ENCODE measurements at places on chromosomes 3 and 15.

DNA sequence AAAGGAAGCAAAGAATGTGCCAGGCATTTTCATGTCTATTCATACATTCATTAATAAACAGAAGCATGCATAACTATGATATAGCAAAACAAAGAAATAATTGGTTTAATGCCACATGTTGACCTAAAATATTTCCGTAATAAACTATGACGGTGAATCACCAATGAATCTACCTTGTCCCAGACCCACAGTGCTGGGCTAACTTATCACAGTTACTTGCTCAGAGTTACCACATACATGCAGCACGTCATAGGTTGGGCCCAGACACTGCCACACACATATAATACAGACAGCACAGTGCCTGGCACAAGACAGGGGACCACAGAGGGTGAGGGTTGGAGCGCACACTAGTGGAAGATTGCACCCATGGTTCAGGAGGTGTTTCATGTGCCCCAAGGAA, 86.9 kb downstream of the ATP1B3 start:
- no peak for DNase-seq

GRCh38 chr3:71936681-71937080, 151.7 kb upstream of the PROK2 start:
- no peak for DNase-seq

DNA sequence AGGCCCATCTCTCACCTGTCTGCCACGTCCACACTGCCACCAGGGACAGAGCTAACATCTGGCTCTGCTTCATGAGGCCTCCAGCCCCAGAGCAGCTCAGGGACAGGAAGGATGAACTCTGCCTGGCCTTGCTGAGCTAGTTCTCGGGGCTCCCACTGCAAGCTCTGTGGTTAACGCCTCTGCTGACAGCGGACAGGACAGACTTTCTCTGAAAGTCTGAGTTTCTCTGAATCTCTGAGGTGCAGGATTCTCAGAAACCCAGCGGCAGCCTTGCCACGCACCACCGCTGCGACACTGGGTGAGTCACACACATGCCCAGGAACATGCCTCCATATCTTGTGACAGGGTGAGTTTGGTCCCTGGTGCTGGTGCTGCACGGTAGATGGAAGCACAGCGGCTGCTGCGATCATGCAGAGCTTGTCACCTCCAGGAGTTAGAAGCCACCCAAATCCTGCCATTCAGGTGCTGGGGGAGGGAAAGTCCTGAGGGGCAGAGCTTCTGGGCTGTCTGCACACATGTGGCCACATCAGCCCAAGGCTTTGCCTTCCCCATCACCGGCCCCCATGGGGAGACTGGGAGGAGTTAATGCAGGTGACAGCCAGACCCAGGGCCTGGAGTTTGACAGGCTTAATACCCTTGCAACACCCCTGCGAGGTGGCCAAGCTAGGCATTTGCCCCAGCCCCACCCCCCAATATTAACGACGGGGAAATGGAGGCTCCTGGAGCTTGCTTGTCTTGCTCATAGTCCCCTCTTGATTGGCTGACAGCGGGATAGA, 267.0 kb downstream of the PLCL2 start:
- DNase-seq, result peak; percentile 45

DNA sequence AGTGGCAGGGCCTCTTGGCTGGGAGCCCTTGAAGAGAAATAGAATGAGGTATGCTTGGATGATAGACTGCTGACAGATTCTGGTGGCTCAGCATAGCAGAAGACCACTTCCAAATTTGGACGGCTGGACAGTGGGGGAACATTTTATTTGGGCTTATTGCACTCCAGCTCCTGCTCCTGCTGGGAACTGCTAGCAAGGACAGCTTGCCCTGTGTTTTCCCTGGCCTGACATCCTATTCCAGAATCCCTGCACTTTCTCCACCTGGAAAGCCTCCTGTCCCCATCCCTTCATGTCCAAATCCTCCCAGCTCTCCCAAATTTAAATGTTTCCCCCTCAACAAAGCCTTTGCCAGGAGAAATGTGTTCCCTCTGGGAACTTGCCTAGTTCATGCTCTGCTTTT, 9.8 kb upstream of the COLQ start:
- DNase-seq, result no peak

DNA sequence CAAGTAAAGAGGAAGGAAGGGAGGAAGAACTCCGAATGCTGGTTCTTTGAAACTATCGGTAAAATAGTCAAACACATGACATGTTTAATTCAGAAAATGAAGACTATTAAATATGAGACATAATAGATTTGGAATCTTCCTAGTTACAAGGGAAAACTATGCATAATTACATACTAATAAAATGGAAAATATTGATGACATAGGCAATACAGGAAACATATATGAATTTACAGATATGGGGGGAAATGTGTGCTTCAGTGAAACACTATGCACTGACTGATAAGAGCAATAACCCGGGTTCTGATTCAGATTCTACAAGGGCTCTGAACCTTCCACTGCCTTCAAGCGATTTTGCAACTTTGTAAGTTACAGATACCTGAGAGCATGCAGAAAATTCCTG, 185.9 kb downstream of the PDE8A start:
- DNase-seq, result no peak

DNA sequence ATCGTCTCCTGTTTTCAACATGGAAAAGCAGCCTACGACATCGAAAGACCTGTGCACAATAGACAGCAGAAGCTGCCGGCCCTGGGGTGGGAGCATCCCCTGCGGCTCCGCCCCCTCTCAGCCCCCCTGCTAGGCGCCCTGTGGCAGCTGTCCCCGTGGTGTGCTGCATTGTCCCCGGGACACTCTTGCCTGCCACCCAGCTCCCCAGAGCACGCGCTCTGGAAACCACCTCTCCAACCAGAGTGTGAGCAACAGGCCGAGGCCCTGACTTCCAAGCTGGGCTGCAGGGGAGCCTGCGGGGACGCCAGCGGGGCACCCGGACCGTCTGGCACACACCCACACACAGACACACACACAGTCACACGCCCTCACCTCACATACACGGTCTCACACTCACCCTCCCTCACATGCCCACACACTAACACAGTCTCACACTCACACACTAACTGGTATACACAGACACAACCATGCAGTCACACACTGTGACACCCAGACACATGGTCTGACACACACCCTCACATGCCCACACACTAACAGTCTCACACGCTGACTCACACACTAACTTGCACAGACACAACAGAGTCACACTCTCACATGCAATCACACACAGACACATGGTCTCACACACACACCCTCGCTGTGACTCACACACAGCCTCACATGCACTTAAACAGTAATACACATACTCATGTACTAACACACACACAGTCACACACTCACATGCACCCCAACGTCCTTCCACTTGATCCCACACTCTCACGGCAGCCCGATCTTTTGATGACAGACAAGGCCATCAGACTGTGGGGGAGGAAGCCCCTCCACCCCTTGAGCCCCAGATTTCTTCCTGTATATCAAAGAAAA, 94.7 kb downstream of the OCA2 start:
- no peak for DNase-seq

- no peak for DNase-seq
Observed at GRCh38 chr3:99548674-99549073, 89.7 kb upstream of the COL8A1 start.

GRCh38 chr3:66472313-66473134, 28.3 kb downstream of the LRIG1 start:
- no peak for DNase-seq

GRCh38 chr3:46923559-46924350, 46.2 kb downstream of the PTH1R start:
- no peak for DNase-seq

GRCh38 chr3:153130312-153130977, 31.6 kb upstream of the RAP2B start:
- no peak for DNase-seq

DNA sequence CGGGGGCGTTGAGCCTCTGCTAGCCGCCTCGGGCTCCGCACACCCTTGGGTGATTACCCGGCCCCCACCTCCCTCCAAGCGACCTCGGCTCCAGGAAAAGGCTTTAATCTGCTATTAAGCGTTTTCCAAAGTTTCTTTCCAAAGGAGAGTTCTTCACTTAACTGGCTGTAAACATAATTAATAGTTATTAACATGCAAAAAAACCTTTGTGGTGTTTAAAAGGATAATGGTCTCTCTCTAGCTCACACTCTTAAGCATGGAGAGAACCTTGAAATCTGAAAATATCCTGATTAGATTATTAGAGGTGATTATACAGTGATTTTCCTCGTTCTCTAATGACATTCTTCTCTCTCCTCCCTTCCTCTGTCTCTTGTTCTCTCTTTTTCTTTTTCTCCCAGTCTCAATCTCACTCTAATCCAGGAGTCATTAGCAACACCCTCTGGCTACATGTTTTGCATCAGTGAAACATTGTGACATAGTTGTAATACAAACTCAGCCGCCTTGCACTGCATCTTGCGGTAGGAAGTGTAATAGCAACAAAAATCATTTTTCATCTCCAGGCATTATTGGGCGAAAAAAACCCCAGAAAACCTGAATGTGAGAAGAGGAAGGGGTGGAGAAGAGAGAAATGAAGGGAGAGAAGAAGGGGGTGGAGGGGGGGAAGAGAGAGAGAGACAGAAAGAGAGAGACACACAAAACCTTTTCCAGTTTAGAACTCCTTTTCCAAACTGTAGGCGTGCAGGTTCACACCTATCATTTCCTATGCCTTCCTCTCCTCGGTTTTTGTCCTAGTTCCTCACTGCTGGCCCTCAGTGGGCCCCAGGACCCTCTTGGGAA, 24.4 kb downstream of the NR2F2 start:
- DNase-seq, result no peak

DNA sequence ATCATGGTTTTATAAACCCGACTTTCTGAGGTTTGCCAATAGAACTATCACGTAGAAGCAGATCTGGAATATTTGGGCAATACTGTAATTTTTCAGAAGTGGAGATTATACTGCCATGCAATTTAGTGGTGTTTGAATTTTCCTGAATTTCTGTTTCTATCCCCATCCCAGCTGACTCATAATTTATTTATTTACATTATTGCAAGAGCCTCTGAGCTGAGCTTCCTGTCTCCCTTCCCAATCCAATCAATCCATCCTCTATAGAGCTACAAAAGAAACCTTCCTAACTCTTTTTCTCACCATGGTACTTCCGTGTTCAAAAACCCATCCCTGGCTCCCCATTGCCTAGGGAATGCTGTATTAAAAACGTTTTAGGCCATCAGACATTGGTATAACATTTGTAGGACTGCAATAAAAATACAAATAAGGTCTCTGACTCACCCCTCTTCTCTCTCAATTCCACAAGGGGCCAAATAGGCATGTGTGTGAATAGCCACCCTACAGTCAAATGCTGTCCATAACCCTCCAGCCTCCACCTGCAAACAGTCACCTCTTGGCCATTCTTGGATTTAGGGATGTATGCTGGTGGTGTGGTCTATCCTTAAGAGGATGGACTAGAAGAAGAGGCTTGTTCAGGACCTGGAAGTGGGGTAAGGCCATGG, 190.7 kb downstream of the CD47 start:
- no peak for DNase-seq

DNA sequence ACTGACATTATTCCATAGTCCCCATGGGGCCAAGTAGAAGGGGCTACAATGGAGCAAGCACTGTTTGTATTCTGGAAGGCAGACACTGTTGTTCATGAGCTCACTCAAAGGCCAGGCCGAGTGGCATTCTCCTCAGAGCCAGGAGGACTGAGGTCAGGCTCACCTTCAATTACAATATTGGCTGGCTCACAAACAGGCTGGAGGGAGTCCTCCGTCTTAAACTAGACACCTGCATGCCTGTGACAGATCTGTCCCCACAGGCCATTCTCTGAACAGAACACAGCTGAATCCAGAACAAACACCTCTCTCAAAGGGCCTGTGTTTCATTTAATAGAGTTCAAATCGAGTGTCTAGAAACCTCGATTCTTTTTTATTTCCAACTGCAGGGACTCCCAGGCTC, 347.4 kb upstream of the PPP2R3A start:
- no peak for DNase-seq

DNA sequence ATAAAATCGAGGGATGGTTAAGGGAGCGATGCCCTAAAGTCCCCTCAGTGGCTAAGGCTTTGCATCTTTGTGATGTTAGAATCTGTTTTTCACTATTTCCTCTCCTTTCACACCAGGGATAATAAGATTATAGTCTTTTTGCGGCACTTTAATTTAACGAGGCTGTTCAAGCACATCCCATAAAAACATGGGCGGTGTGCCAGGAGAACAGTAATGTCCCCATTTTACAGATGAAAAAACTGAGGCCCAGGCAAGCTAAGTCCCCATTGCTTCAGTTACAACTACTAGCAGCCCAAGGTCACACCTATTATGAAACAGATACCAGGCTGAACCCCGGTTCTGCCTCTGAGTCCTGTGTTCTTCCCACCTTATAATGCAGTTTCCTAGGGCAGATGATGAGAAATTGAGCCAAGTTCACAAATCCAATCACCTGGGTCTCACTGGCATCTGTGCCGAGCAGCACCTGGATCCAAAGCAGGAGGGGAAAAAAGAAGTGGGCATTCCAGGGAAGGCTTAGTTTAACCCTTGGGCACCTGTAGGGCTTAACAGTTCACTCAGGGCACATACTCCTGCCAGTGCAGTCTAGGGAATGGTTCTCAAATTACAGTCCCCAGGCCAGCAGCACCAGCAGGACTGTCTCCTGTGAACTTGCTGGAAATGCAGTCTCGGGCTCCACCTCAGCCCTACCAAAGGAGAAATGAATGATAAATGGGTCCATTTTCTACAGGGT, 169.3 kb downstream of the RAB11A start:
- DNase-seq, result no peak

DNA sequence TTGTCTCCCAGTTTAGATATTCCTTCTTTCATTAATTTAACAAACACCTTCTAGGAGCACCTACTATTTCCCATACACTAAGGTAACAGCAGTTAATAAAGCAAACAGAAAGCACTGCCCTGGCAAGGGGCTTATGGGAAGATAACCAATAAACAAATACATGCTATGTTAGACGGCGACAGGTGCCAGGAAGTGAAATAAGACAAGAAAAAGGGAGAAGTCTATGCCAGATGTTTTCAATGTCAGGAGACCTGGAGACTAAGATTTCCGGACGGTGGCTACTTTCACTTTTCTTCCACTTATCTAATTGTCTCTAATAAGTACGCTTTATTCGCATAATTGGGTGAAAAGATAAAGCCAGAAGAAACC, 32.5 kb upstream of the ZNF445 start:
- DNase-seq, result no peak

- no peak for DNase-seq
Observed at GRCh38 chr3:81249540-81250029, 511.9 kb downstream of the GBE1 start.

- no peak for DNase-seq
Observed at GRCh38 chr3:127822682-127823425, 539 bp upstream of the MGLL start.

DNA sequence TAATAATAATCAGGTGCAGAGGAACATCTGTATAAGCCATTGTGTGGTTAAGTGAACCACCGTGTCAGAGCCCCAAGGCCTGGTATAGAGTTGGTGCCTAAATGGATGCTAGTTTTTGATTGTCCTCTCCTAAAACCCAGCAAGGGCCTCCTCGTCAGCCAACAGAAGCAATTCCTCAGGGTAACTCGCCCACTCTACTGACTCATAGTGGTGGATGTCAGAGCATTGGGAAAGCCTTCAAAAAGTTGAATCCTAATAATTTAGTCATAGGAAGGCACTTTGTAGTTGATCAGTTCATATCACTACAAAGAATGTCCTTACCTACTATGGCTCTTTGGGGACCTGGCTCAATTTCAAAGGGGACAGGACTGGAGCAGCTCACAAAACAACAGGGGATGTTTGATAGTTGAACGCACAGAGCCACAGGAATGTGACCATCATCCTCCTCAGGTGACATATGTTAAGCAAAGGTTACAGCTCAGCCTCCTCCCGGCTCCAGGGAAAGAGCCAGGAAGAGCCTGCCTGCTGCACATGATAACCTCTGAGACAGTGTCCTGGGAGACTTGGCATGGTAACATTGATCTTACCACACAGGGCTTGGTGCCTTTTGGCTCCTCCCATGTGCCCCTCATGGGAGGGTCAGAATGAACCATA, 338.7 kb downstream of the CLSTN2 start:
- no peak for DNase-seq

Data from stimulated activated CD4-positive, alpha-beta T cell treated with anti-CD3 and anti-CD28 coated beads, Interleukin-1b, Interleukin-23, amount 100 ng/mL, for 1 hour (primary cell).